ENCODE measurements at places on chromosomes 5 and 9.
A peak's percentile ranks its signal among the peaks of the same experiment; 100 is the strongest.

- DNase-seq, result no peak
Observed at GRCh38 chr5:14039576-14039975, 95.1 kb upstream of the DNAH5 start.

DNA sequence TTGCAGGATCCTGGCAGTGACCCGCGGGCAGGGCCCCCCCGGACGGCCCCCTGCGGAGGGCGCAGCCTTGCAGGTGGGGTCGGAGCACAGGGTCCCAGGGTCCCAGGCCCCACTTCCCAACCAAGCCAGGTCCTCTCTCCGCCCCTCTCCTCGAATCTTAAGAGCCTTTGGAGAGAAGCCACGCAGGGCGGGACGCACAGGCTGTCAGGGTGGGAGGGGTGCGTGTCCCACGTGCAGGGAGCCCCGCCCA, 18.4 kb upstream of the EGFL7 start:
- no peak for DNase-seq

DNA sequence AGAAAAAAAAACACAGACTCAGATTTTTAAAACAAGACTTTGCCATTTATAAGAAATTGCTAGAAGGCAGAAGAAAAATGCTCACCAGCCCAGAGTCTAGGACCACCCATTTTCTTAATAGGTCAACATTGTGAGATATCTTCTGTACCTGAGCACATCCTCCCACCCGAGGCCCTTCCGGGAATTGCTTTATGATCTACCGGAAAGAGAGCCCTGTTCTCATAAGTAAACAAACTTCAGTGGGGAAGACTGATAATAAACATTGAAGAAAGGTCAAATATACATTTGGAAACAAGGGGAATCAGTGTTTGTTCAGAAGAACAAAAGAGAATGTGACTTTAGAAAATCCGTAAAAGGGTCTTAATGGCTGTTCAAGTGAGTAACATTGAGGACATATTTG, 44.4 kb downstream of the PRKACG start:
- DNase-seq, result no peak

- no peak for DNase-seq
Observed at GRCh38 chr9:7760014-7760415, 39.6 kb downstream of the DMAC1 start.

GRCh38 chr5:169196059-169196458, 104.9 kb downstream of the SLIT3 start:
- DNase-seq, result no peak

DNA sequence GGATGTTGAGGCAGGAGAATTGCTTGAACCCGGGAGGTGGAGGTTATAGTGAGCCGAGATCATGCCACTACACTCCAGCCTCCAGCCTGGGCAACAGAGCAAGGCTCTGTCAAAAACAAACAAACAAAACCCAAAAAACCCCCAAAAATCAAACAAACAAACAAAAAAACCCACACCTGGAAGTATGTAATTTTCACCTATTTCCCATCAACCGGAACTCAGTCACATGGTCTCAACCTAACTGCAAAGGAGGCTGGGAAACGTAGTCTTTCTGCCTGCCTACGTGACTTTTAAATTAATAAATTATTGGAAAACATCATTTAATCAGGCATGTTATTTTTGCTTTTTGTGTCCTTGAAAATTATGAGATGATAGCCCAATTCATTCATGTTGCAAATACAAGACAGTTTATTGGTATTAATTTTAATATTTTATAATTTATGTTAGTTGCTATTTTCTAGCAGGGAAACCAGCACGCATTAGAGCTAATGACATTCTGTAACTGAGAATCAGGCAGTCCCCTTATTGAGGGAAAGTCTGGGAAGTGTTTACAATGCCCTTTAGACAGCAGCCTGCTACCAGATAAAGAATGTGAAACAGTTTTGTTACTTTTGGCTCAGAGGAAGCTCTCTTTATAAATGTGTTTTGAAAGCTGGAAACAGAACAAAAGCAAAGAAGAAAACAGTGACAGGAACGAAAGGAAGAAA, 110.3 kb downstream of the NXNL2 start:
- DNase-seq, result no peak

DNA sequence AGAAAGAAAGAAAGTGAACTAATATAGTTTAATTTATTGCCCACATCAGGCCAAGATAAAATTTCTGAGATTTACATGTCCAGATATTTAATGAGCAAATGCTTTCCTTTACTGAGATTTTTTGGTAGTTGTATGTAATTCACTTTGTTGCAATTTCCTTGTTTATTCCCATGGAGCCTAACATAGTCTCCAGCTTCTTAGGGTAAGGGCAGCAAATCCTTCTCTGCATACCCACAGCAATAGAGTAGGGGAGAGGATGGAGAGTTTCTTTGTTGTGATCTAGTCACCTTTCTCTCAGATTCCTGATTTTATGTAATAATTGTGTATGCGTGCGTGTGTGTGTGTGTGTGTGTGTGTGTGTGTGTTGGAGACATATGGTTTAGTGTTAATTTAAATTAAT, 51.6 kb upstream of the DPYSL3 start:
- no peak for DNase-seq

GRCh38 chr9:117151716-117152115, 263.1 kb downstream of the ASTN2 start:
- DNase-seq, result no peak

- no peak for DNase-seq
Observed at GRCh38 chr5:135324897-135325650, 74.0 kb downstream of the MACROH2A1 start.

GRCh38 chr5:140151144-140152021, 23.6 kb upstream of the CYSTM1 start:
- no peak for DNase-seq

GRCh38 chr5:72790186-72790585, 26.3 kb upstream of the TNPO1 start:
- no peak for DNase-seq

- DNase-seq, result no peak
Observed at GRCh38 chr5:53027913-53028312, 38.8 kb downstream of the ITGA2 start.

DNA sequence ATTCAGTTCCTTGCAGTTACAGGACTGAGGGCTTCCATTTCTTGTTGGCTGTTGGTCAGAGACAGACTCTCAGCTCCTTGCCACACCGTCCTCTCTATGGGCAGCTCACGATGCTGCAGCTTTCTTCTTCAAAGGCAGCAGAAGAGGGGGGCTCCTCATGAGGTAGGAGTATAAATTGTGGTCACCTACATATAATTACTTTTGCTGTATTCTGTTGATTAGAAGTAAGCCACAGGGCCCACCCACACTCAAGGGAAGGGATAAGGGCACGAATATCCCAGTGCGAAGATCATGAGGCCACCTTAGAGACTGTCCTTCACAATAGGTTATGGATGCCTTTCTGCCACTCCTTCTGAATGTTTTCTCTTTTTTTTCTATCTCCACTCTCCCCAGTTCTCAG, 43.7 kb upstream of the OSMR start:
- DNase-seq, result no peak

DNA sequence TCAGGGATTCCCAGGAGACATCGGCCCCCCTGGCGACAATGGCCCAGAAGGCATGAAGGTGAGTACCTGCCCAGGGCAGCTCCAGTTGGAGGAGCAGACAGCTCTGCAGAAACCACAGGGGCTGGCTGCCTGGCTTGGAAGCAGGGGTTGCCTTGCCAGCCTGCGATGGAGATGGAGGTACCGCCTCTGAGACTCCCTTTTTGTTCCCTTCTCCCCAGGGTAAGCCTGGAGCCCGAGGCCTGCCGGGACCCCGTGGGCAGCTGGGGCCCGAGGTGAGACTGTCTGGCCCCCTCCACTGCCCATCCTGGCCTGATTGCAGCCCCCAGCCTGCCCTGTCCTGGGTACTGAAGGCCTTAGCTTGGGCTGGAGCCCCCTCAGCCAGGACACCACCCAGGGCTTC, 82.7 kb upstream of the ORM1 start:
- DNase-seq, result no peak

DNA sequence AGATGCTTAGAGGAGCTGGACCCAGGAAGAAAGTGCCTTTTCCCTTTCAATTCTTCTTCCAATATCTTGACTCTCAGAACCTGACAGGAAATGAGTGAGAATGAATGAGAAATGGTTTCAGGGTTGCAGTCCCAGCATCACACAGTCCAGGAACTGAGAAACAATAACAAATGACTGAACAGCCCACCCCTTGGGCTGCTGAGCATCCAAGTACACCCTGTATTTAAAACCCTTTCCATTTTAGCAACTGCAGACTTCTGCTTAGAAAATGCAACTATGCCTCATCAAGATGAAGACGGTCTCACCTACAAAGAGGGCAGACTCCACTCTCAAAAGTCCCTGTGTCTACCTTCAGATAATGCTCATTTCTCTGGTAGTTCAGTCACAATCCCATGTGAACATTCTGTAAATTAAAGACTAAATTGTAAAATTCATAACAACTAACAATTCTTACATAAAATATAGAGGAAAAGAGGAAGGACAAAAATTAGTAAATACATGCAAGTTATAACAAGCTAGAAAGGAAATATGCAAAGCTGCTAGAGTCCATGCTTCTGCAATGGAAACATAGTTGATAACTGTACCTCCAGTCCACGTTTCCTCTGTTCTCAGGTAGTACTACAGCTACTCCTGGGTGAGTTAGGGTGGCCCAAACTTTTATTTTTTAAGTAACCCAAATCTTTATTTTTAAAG, 316.5 kb downstream of the ICE1 start:
- no peak for DNase-seq

GRCh38 chr5:157820593-157821252, 38.2 kb downstream of the CLINT1 start:
- no peak for DNase-seq

DNA sequence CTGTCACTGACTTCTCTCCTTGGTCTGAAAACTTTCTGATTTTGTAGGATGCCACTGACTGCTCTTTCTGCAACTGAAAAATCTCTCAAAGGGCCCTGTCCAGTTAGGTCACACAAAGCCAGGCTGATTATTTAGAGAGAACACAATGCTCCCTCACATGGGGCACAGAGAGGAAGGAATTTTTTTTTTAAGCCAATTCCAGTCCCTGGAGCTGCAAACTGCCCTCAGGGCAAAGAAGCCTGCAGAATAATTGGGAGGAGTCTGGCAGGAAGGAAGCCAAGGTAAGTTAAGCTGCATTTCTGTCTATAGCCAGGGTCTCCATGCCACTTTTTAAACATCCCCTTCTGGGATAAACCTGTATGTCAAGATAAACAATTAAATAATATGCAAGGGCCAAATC, 305.5 kb downstream of the ZSWIM6 start:
- DNase-seq, result no peak

DNA sequence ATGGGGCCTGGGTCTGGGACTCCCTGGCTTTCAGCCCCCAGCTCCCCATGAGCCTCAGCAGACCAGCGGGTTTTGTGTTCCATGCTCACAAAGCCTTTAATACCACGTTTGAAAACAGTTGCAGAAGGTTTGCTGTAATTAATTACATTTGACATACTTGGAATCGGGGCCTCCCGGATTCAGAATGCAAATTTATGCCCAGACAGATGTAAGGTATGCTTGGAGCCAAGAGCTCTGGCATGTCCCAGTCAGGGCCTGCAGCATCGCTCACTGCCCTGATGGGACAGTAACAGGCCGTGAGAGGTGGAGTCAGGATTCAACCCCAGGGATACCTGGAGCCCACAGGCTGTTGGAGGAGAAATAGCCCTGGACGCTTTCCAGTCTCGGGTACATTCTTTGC, 12.2 kb downstream of the ZNF618 start:
- DNase-seq, result no peak

DNA sequence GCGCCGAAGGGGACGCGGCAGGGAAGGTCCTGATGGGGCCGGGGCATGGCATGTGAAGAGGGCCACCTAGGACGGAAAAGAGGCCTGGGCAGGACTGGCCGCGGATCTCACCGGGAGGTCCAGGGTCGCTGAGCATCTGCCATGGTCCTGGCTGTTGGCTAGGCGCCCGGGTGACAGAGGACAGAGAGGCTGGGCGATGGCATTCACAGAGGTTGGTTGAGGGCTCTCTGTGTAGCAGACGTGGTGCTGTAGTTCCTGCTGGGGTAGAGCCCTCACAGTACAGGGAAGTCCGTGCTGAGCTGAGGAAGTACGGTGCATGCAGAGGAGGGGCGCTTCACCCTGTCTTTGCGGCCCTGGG, 427 bp downstream of the PCYOX1L start:
- DNase-seq, result no peak

DNA sequence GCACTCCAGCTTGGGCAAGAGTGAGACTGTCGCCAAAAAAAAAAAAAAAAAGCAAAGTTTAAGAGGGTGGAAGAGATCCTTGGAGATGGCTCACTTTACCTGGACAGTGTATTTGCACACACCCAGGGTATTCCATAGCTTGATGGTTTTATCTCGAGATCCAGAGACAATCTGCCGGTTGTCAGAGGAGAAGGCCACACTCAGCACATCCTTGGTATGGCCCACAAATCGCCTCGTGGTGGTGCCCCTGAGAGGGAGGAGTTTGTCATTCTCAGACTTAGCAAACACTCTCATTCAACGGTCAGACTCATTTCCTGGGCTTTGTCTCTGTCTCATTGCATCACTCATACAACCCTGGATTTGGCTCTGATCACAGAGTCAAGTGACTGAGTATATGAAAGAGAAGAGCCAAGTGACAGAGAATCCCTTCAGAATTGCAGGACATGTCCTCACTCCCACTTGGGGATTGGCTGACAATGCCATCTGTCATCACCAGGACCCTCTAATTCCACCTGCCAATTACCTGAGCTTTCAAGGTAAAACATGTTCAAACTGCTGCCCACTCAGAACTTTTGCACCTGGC, 2.2 kb downstream of the RACK1 start:
- no peak for DNase-seq

- DNase-seq, result peak; percentile 27
Observed at GRCh38 chr5:7396713-7397454, 946 bp downstream of the ADCY2 start.

DNA sequence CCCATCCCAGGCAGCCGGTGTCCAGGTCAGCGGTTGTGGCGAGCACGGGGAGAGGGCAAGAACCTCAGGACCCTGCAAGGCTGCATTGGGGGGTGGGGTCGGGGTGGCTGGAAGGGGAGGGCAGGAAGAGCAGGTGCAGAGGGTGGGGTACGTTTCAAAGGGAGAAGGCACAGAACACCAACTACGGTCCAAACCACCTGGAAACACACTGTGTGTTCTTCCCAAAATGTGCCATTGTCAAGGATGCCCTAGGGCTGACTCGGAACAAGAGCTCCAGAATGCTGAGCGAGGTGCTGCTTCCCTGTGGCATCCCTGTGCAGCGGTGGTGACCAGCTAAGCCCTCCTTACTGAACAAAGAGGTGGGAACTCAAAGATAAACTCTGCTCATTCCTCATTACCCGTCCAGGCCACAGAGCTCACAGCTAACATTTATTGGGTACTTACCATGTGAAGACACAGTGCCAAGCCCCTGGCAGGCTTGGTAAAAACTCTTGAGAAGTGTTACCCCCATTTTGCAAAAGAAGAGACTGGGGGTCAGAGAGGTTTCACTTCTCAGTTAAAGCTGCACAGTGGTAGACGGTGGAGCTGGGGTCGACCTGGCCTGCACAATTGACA, 153.8 kb downstream of the COL23A1 start:
- DNase-seq, result no peak

DNA sequence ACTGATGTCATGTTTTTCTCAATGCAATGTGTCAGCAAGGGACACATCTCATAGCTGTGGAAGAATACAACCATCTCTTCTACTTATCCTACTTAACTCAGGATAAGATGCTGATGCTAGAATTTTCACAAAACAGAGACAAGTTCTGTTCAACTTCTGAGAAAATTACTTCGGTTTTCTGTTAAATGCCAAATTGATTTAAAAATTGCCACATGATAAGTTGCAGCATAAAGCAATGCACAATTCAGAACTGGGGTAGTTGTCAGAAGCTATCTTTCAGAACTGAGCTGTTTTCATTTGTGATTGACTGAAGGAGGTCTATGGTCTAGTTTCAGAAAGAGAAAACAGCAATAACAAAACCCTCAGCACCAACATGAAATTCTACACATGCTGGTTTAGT, 954.8 kb upstream of the C9orf72 start:
- DNase-seq, result no peak

GRCh38 chr5:8949908-8950307, 596.0 kb downstream of the SEMA5A start:
- no peak for DNase-seq
